ENCODE measurements at places on chromosomes 4 and X.

GRCh38 chr4:137495578-137495977, 36.7 kb downstream of the PCDH18 start:
- no peak for DNase-seq

DNA sequence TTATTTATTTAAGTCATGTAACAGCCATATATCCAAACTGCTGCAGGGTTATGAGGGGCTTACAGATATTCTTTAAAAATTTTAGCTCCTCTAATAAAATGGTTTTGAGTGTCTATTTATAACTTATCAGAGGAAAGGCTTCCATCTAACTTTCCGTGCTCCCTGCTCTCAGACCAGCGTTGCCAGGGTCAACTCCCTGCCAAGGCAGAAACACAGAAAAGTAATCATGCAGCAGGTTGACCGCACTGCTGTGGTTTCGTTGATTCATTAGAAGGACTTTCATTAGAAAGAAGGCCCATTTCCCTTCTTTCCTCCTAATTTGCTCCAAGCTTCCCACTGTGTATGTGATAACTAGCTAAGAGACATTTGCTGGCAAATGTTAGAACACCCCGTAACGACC, 33.9 kb downstream of the BCLAF3 start:
- no peak for DNase-seq

GRCh38 chr4:124111411-124111810, 601.1 kb downstream of the ANKRD50 start:
- no peak for DNase-seq

GRCh38 chr4:112290341-112290740, 4.6 kb upstream of the TIFA start:
- no peak for DNase-seq

DNA sequence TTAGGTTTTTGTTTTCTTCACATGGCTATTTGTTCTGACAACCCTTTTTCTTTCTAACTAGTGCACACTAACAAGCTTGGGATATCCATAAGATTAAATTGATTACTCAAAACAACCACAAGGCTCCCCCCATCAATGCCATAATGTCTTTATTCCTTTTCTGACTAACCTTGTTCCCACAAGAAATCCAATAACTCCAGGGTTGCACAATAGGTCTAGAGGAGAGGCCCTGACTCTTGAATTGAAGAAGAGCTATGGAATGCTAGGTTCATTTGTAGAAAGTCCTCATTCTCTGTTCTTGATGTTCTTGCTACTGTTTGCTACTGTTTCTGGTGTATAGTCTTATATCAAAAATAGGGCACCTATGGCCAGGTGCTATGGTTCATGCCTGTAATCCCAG, 71.0 kb downstream of the PRRG1 start:
- DNase-seq = peak; percentile 5

DNA sequence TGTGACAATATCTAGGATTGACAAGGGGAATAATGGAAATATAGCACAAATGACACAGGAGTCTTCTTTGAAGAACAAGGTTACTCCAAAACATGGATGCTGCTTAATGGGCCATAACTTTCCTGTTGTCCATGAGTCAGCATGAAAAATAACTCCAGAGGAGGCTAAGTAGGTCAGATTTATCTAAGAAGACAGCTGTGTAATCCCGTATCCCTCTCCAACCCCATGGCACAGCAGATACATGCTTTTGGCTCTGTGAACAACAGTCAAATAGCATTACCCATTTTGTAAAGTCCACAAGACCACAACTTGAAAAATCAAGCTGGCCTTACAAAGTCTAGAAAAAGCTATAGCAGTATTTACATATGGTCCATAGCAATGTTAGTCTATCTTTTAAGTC, 2.1 kb upstream of the TMEM131L start:
- DNase-seq = no peak

DNA sequence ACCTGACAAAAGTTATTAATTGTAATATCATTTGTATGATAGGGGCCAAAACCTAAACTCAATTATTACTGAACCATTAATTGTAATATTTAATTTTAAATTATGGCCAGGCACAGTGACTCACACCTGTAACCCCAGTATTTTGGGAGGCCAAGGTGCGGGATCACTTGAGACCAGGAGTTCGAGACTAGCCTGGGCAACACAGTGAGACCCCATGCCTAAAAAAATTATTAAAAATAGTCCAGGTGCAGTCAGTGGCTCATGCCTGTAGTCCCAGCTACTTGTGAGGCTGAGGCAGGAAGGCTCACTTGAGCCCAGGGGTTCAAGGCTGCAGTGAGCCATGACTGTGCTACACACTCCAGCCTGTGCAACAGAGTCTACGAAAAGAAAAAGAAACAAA, 18.0 kb downstream of the PPAT start:
- no peak for DNase-seq

- peak; percentile 95 for DNase-seq
These were observed 44.4 kb downstream of the POLR2B start for GRCh38 chr4:57023104-57023503.

DNA sequence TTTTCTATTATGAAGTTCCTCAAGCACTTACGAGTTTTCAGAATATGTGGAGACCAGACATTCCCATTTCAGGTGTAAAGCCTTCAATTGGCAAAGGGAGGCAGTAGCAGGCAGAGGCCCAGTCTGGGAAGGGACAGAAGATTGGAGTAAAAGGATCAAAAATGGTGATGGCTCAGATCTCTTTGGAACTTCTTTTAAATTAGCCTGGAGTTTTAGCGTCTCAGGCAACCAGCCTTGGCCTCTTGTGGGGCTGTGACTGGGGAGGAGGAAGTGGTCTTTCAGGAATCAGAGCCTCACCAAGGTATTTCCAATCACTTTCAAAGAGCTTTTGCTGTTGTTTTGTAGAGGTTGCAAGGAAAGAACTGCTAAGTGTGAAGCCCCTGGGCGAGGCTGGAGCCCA, 239.1 kb downstream of the FRAS1 start:
- DNase-seq = no peak

- no peak for DNase-seq
These were observed 416.0 kb upstream of the TENM3 start for GRCh38 chr4:181827246-181827645.

GRCh38 chr4:20318001-20318908, 66.5 kb downstream of the SLIT2 start:
- no peak for DNase-seq

GRCh38 chr4:117420948-117421347, 335.6 kb upstream of the TRAM1L1 start:
- no peak for DNase-seq

DNA sequence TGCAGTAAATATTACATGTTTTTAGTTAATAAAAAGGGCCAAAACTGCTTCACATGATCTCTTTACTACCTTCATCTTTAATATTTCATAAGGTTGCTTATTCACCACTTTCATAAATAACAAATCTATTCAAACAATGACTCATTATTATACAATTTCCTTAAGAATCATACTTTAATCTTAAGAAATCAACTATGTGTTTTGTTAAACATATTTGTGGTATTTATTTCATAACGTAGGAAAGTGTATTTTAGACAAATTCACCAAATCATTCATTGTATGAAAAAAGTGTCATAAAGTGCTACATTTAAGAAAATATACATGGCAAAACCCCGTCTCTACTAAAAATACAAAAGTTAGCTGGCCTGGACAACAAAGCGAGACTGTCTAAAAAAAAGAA, 150.5 kb upstream of the RXFP1 start:
- peak; percentile 47 for DNase-seq

DNA sequence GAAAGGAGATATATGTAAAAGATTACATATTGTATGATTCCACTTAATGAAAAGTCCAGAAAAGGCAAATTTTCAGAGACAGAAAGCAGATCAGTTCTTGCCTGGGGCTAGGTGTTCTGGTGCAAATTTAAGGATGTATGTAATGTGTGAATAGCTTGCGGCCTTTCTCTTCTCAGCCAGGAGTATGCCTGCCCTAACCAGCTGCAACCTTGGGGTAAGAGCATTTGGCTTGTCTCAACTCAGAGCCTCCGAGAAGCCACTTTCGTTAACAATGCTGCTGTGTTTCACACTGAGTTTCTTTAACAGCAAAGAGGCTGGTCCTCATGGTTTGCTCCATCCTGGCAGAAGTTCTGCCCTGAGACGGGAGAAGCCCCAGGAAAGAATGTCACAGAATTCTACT, 102.7 kb downstream of the SPCS3 start:
- DNase-seq = peak; percentile 4

- DNase-seq = no peak
These were observed 196.2 kb downstream of the ARHGAP24 start for GRCh38 chr4:85671120-85671519.

GRCh38 chr4:183853548-183853940, 51.6 kb upstream of the STOX2 start:
- DNase-seq = no peak

DNA sequence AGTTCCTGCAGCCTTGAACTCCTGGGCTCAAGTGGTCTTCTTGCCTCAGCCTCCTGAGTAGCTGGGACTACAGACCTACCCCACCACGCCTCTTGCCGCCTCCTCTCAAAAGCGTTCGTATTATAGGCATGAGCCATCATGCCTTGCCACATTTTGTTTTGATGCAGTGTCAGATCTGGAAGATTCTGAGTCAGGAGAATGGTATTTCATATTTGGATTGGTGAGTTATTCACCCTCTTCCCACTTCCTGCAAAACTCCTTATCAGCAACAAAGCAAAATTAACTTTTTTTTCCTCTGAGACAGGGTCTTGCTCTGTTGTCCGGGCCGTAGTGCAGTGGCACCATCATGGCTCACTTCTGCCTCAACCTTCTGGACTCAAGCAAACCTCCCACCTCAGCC, 29.6 kb downstream of the REST start:
- peak; percentile 94 for DNase-seq

GRCh38 chrX:138669693-138670092, 41.8 kb downstream of the FGF13 start:
- DNase-seq = no peak

DNA sequence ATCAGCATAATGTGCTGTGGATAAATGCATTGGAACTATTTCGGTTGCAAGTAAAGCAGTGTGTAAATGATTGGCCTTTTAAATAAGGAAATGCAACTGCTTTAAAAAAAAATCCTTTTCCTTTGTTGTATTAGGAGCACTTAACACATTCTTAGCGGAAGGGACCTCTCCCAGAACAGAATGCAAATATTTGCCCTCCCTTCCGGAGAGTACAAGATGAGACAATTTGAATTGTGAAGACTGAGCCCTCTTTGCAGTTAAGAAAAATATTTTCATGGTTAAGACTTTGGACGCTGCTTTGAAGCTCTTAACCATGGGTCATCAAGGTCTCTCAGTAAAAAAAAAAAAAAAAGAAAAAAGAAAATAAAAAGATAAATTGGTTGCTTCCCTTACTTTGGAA, 9.5 kb upstream of the NOX1 start:
- no peak for DNase-seq

- peak; percentile 92 for DNase-seq
These were observed 1.1 kb downstream of the INTS6L start for GRCh38 chrX:135521405-135522131.

- DNase-seq = no peak
These were observed 277.1 kb downstream of the GRID2 start for GRCh38 chr4:92580816-92581215.

GRCh38 chr4:89820010-89820409, 17.0 kb downstream of the SNCA start:
- DNase-seq = no peak

- no peak for DNase-seq
These were observed 3.4 kb upstream of the USP11 start for GRCh38 chrX:47229427-47229826.

DNA sequence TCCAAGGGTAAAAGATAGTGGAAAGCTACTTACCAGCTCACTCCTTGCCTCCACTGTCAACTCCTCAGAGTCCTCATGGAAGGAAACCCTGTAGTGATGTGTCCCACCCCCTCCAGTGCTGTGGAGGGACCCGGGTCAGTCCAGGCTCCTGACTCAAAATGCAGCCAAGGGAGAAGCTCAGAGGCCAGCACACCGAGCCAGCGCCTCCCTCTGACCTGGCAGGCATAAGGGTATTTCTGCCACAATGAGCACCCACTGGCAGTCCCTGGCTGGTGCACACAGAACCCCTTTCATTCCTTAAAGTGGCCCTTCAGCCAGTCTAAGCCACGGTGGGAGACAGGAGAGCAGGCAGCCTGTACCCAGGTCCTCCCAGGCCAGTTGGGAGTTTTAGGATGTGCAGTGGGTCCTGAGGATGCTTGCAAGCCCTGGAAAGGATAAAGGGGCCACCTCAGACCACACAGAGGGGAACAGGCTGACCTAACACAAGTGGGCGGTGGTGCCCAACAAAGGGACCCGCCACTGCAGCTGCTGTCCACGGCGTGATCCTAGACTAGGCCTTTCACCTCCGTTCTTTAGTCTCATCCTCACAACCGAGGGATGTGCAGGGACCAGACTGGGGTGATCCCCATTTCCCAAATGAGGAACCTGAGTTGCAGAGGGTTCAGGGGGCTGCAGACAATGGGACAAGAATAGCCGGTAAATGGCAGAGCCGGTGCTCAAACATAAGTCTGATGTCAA, 5.7 kb downstream of the JAKMIP1 start:
- DNase-seq = no peak

GRCh38 chr4:57374866-57375595, 264.8 kb upstream of the IGFBP7 start:
- peak; percentile 79 for DNase-seq

- DNase-seq = no peak
These were observed 64.0 kb upstream of the WDR1 start for GRCh38 chr4:10180603-10180926.

- no peak for DNase-seq
These were observed 43.2 kb downstream of the REELD1 start for GRCh38 chr4:146257511-146257910.

- DNase-seq = peak; percentile 67
These were observed 53.6 kb upstream of the PRPS1 start for GRCh38 chrX:107574711-107575110.

- DNase-seq = no peak
These were observed 109.0 kb downstream of the ANXA3 start for GRCh38 chr4:78660559-78660958.

- no peak for DNase-seq
These were observed 738 bp upstream of the HPF1 start for GRCh38 chr4:169758401-169758962.

GRCh38 chr4:182369211-182369610, 126.0 kb downstream of the TENM3 start:
- DNase-seq = peak; percentile 13

DNA sequence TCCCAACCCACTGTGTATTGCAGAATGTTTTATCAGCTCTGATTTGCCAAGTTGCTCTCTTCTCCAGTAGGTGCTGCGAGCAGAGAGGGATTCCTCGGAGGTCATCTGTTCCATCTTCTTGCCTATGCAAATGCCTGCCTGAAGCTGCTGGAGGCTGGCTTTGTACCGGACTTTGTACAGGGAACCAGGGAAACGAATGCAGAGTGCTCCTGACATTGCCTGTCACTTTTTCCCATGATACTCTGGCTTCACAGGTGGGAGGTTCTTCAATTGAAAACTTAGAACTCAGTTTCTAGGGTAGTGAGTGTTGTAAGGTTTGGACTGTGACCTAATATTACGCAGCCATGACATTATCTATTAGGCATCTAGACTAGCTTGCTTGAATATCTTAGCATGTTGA, 24.9 kb downstream of the AR start:
- no peak for DNase-seq

DNA sequence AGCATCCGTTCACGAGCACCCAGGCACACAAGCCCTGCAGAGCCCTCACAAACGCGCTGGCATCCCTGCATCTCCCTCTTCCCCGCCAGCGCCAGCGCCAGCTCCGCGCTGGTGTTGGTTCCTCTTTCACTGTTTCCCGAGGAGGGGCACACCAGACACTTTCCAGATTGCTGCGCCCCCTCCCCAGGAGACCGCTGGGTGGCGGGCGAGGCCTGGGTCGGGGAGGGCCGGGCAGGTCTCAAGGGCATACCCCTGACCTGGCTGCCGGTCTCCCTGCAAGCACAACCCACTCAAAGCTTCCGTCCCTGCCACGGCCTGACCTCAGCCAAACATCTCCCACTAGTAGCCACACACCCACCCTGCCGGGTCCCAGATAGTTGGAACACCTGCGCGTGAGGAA, 2.2 kb upstream of the NKX1-1 start:
- no peak for DNase-seq

Measured in EL (cell line).